Upper lobe of right lung (tissue), 1 donor: ENCODE measurements at places on chromosomes 5 and 9.

DNA sequence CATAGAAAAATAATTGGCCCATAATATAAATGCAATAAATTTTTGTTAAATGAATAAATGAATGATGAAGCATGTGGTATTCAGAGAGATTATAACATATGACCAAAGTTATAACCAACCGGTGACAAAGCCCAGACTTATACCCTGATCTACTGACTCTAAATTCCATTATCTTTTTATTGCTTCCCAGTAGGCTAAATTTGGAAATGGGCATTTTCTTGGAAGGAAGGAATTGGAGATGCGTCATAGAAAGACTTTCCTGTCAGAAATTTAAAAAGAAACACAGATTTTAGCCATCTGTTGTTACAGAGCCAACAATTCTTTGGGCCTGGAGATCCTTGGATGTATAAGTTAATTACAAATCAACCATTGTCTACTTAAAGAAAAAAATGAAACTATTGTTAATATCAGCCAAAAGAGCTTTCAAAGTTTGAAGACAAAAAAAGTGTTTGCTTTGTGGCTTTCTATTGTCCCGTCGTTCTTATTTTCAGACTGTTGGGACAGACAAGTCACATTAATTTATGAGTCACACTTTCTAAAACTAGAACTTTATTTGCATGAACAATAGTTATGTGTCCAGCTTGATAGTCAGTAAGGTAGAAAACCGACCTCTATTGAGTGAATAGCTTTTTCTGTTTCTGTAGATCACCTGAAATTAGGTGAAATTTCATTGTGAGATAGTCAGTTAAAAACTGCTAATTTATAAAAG is 428.7 kb downstream of the GABRG2 start:
- no peak for DNase-seq

DNA sequence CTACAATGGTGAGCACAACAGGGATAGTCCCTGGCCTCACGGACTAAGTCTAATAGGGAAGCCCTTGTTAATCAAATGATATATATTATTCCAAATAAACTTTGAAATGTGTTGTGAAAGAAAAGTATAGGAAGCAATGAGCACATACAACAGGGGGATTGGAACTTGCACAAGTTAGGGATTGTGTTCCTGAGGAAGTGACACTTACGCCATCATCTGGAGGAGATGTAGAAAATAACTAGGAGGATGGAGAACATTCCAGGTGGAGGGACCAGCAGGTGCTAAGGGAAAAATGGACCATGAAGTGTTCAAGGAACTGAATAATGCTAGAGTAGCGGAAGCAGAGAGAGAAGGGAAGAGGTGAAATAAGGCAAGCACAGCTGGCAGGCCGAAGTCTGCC is 18.8 kb upstream of the RPS23 start:
- no peak for DNase-seq

GRCh38 chr9:90088856-90089255 is 484.0 kb downstream of the GADD45G start:
- no peak for DNase-seq

DNA sequence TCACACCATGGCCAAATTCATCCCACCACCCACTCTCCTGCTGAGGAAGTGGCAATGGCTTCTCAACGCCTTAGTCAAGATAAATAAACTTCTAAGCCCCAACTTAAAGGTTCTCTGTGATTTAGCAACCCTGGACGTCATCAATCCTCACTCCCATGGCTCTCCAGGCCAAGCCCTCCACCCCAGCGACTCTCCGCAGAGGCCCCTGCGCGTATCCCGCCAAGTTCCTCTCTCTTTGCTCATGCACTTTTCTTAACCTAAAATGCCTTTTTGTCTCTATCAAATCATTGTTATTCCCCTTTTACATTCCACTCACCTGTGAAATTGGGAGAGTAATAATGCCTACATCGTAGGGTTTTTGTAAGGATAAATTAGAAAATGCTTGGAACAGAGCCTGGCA is 88.6 kb downstream of the NRG2 start:
- DNase-seq = no peak

- DNase-seq = no peak
Measured at GRCh38 chr9:129620669-129621295, at the start of gene C9orf50. Gene C9orf50 (minus strand): TSS chr9:129621101. CDS start chr9:129620574, 527 bp downstream.

DNA sequence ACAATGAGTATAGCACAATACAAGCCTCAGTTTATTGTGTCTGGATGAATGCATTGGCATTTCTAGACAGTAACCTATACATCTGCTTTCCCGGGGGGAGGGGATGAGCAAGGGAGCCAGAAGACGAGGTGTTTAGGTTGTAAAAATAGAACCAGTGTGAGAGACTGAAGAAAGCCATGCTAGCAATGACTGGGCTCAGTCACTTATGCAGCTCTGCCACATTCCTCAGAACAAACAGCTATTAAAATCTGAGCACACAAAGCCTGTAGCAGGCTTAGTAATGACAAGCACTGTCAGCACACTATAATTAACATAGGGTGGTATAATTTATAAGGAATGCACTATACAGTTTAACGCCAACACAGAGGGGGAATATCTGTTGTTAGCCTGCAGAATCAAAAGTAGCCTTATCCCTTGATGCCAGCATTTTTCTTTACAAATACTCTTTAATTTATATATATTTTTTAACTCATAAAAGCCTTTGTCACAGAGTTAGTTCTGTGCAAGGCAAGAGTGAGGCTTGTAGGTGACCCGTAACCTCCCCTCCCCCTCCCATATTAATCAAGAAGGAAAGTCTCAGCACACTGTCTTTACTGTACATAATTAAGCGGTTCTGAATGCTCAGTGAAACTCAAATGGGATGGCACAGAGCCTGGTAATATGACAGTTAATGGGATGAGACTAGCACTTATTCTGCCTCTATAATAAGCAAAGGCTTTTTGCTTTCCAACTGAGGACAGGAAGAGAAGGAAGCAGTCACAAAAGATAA is 295.4 kb downstream of the CSNK1G3 start:
- DNase-seq = no peak

- DNase-seq = peak; percentile 66
Measured at GRCh38 chr9:107810461-107810961, 320.9 kb upstream of the KLF4 start.

GRCh38 chr5:171415115-171415730 is 4.2 kb upstream of the FGF18 start:
- no peak for DNase-seq

- DNase-seq = no peak
Measured at GRCh38 chr5:65986050-65986451, 59.7 kb downstream of the ERBIN start.

DNA sequence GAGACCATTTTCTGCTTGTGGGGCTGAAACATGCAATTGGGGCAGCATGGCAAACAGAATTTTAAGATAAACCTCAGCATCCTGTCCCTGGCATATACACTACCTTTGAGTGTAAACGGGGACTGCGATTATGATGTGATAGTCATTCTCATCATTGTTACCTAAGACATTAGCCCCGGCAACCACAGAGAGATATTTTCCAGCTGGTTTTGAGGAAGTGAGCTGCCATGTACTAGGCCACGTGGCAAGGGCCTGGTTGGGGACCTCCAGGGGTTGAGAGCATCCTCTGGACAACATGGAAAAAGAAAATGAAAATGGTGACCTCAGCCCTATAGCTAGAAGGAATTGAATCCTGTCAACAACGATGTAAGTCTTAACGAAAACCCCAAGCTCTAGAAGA is 623.6 kb upstream of the CDH18 start:
- DNase-seq = no peak

GRCh38 chr9:79598562-79599345 is 27.0 kb downstream of the TLE4 start:
- DNase-seq = no peak

GRCh38 chr9:33161589-33162132 is 5.5 kb downstream of the B4GALT1 start:
- DNase-seq = no peak

DNA sequence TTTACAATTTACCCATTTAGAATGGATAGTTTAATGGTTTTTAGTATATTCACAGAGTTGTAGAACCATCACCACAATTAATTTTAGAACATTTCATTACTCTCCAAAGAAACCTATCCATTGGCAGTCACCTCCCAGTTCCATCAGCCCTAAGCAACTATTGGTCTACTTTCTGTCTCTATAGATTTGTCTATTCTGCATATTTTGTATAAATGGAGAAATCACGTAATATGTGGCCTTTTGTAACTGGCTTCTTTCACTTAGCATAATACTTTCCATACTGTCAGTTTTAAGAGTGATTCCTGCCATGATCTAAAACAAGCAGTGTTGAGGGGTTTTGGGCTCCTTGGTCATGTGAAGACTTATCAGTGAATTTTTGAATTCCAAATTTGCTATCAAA is 12.7 kb downstream of the OCLN start:
- no peak for DNase-seq

GRCh38 chr5:141356133-141356532 is 1.3 kb downstream of the PCDHGA4 start:
- DNase-seq = no peak

- no peak for DNase-seq
Measured at GRCh38 chr5:17852111-17852510, 217.9 kb downstream of the TAF11L14 start.

DNA sequence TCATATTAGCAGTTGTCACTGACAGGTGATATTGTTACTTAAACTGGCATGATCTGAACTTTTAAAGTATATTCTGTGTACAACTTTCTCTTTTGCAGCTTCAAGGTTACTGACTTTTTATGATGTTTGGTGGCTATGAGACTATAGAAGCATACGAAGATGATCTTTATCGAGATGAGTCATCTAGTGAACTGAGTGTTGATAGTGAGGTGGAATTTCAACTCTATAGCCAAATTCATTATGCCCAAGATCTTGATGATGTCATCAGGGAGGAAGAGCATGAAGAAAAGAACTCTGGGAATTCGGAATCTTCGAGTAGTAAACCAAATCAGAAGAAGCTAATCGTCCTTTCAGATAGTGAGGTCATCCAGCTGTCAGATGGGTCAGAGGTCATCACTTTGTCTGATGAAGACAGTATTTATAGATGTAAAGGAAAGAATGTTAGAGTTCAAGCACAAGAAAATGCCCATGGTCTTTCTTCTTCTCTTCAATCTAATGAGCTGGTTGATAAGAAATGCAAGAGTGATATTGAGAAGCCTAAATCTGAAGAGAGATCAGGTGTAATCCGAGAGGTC is 5.9 kb downstream of the ZCCHC7 start:
- no peak for DNase-seq

GRCh38 chr5:44909004-44909403 is 100.3 kb downstream of the MRPS30 start:
- no peak for DNase-seq

DNA sequence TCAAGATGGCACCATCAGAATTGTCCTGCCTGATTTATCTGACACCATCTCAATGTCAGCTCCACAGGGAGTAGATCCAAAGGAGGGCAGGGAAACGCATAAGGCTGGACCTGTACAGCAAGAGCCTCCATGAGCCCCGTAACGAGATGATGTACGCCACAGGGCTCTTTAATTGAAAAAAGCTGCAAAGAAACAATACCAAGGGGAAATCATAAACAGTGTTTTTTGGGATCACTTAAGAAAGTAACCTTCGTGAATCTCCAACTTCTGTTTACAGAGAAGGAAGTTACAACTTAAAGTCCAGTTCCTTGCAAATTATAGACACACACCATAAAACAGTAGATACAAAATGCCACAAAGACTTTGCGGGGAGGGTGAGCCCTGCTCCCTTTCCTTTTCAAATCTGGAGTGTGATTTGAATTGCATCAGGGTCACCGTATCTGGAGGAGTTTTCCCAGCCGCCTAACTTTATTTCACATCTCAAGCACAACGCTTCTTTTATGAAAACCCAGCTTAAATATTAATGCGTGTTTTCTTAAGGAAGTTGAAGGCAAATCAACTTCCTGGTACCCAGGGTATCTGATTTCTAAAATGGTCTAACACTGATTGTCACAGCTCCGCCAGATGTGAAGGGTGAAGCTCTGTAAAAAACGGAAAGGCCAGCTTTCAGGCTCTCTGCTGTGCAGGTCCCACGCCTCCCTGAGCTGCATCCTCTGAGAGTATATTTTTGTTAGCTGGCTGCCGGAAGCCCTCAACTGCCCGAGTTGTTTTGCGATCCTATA is 88.9 kb downstream of the EBF1 start:
- no peak for DNase-seq

GRCh38 chr5:55286411-55286933 is 21.0 kb downstream of the DHX29 start:
- no peak for DNase-seq

- peak; percentile 20 for DNase-seq
Measured at GRCh38 chr9:135901031-135901758, 6.2 kb downstream of the CAMSAP1 start.

DNA sequence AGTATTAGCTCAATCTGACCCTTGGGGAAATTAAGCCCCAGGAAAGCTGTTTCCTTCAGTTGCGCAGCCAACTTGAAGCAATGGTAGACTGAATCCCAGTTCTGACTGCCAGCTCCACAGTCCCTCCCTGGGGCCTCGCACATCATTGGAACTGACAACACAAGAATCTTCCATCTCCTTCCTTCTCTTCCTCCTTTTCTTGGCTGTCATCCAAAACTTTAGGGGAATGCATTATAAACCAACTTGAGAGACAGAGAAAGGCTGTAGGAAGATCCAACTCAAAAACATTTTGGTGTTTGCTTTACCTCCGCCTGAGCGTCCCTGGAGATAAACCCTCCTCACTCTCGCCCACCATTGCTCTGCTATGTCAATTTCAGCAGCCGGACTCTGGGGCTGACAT is 16.6 kb downstream of the KCNIP1 start:
- DNase-seq = no peak

DNA sequence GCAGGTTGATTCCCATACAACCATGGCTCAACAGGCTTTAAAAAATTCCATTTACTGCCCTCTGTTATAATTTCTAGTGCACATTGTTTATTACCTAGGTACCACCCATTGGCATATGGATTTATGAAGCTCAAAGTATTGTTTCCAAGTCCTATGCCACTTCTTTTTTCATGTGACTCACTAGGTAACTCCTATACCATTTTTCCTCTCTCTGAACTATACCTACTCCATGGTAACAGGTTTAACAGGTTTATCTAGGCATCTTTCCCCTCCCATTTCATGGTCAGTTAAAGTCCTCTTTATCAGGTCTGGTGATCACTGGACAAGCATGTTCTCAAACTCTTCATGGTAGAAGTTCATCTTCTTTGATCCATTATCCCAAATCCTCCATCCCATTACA is 49.6 kb upstream of the ABCA1 start:
- DNase-seq = no peak

- no peak for DNase-seq
Measured at GRCh38 chr9:130150779-130151382, 21.3 kb upstream of the NCS1 start.
